Tibial artery (tissue), 4 donors: ENCODE measurements at places on chromosomes 4 and X.
A peak's percentile ranks its signal among the peaks of the same experiment; 100 is the strongest.

DNA sequence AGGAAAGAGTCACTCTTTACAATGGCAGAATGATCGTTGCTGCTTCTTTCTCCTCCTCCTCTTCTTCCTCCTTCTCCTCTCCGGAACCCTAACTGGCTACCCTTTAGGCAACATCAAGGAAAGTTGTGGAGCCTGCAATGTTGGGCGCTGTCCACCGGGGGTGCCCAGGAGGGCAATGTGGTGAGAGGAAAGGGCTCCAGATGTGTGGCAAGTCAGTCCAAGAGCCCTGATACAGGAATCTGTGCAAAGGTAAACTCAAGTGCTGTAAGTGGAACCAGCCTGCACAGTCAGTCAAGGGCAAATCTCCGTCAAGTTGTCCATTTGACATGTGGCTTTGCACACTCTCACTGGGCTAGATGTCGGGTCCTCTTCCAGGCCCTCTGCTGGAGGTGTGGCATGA is 2.8 kb downstream of the RTL5 start:
- H3K36me3 ChIP-seq: no peaks in the 10 kb centered on the region
- no peaks in the 10 kb centered on the region for H3K27me3 ChIP-seq
- no peak overlapping the region for H3K4me3 ChIP-seq
- no peak overlapping the region for H3K27ac ChIP-seq
- H3K4me1 ChIP-seq: peaks cover 24% of the 10 kb centered on the region

- no peaks in the 10 kb centered on the region for H3K36me3 ChIP-seq
- no peak overlapping the region for H3K27ac ChIP-seq
- H3K4me3 ChIP-seq: no peak overlapping the region
- H3K4me1 ChIP-seq: no peaks in the 10 kb centered on the region
- no peaks in the 10 kb centered on the region for H3K27me3 ChIP-seq
- DNase-seq: no peak
Observed at GRCh38 chr4:56622176-56622575, 58.9 kb downstream of the HOPX start.

- no peaks in the 10 kb centered on the region for H3K27me3 ChIP-seq
- no peaks in the 10 kb centered on the region for H3K36me3 ChIP-seq
- H3K4me3 ChIP-seq: peak overlapping the region; percentile 63
- no peaks in the 10 kb centered on the region for H3K4me1 ChIP-seq
- H3K27ac ChIP-seq: peak overlapping the region; percentile 46
Observed at GRCh38 chrX:106802063-106802387, 448 bp upstream of the TBC1D8B start.

DNA sequence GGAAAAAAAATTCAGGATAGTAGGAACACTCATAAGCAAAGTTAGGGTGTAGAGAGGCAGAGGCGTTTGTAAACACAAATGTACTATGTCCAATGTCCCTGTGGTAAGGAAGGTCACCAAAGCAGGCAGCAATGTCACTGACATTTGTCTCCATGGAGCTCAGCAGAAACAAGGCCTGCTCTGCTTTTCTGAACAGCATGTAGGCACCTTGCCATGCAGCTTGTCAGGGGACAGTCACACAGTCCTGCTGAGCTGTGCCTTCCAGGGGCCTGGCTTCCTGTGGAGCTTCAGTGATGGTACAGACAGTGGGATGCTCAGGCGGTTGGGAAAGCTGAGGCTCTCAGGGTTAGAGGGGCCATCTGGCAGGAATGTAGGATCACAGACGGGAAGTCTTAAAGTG is 74.5 kb upstream of the HS3ST1 start:
- no peak overlapping the region for H3K27ac ChIP-seq
- H3K36me3 ChIP-seq: no peaks in the 10 kb centered on the region
- H3K27me3 ChIP-seq: no peaks in the 10 kb centered on the region
- H3K4me1 ChIP-seq: no peaks in the 10 kb centered on the region
- DNase-seq: no peak
- H3K4me3 ChIP-seq: no peak overlapping the region

DNA sequence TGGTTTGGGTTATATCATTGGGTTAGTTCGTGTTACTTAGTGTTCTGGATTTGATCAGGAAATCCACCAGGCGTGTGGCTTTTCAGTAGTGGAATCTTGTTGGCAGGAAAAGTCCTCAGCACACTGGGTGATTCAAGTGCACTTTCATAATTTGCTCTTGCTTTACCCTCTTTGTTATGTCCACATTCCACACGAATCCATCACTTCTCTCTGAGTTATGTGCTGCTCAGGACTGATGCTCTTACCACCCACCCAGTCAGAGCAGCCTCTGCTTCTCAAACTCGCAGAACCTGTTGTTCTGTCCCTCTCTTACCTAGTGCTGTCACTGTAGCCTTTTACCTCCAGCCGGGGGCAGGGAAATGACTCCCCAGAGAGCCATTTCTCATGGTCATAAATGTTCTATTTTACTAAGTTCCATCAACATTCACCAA is 37.2 kb upstream of the SCRG1 start:
- H3K36me3 ChIP-seq: peaks cover 6% of the 10 kb centered on the region
- DNase-seq: no peak
- H3K4me3 ChIP-seq: no peak overlapping the region
- no peaks in the 10 kb centered on the region for H3K27me3 ChIP-seq
